ENCODE measurements at places on chromosomes 1 and 21.

- DNase-seq: peak; percentile 74
Measured at GRCh38 chr1:78651241-78651640, 1.6 kb downstream of the IFI44 start.

- no peak for DNase-seq
Measured at GRCh38 chr21:22536509-22536908, 1538.3 kb downstream of the NCAM2 start.

DNA sequence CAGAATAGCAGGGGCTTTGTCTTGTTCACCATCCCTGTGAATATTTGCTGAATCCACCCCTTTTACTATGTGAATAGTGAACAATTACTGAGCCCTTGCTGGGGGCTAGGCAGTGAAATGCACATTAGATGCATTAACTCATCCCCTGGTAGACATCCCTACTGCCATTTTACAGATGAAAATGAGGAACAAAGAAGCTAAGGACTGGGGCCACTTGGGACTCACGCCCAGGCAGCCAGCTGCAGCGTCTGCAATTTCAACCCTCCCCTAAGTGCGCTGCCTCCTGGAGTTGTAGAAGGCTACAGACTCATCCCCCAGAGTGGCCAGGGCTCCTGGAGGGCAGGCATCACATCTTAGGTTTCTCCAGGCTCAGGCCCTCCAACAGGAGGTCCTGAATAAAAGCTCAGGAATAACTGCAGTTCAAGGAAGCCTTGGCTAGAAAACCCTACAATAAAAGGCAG, 31.6 kb downstream of the CAPZB start:
- DNase-seq: no peak

DNA sequence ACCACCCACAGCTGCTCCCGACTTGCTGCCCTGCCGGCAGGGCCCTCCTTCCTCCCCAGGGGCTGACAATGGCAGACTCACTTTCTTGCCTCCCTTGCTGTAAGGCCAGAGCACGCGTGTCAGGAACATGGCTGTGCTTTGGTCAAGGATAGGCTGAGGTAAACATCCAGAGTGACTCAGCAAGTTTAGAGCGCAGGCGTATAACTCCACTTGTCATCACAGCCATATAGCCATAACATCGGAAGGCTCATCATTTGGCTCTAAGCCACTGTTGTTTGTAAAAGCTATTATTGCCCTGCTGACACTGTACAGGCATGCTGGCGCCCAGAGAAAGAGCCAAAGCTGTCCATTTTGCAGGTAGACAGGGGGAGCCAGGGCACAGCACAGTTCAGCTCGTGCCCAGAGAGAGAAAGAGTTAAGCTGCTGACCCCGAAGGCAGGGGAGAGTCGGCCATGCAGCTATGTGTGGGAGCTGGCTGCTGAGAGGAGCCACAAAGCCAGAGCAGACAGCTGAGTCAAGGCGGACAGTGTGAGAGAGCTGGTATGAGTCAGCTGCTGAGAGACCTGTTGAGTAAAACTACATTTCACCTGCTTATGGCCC, 60.6 kb downstream of the GNG4 start:
- peak; percentile 4 for DNase-seq

- DNase-seq: no peak
Measured at GRCh38 chr1:14495381-14495780, 103.1 kb upstream of the KAZN start.

- DNase-seq: no peak
Measured at GRCh38 chr1:244968881-244969280, 104.5 kb upstream of the HNRNPU start.

DNA sequence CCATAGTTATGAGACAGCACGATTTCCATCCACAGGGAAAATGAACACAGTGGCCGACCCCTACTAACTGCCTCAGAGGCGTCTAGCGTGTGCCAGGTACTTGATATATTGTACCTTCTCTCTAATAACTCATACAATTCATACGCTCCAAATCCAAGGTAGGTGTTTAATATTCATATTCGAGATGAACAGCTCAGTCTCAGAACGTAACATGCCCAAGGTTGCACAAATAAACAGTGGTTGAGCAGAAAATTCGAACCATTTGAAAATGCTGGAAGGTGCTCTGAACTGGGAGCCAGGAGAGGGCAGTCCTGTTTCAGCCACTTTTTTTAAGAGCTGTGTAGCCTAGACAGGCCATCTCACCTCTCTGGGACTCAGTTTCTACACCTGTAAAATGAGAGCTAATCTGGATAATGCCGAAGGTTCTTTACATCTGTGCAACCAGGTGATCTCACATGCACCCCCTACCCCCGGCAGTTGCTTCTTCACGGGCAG, 7.9 kb downstream of the SLC45A3 start:
- DNase-seq: no peak

- DNase-seq: peak; percentile 48
Measured at GRCh38 chr1:240173836-240174235, 82.2 kb downstream of the FMN2 start.

GRCh38 chr1:244047621-244048255, 3.3 kb upstream of the ZBTB18 start:
- DNase-seq: no peak

DNA sequence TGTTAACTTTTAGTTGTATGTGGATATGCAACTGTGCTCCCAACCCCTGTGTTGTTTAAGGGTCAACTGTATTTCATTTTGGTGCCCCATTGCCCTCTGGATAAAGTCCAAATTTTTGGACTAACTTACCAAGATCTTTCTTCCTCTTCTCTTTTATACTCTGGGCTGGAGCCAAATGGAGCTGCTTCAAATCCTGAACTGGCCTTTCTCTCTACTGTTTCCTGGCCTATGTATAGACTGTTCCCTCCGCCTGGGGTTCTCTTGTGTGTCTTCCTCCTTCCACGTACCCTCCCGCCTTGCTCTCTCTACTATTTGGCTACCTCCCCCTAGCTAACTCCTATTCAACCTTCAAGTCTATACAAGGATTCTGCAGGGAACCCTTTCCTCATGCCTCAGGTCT, 8.4 kb upstream of the CDC14A start:
- DNase-seq: no peak

- DNase-seq: no peak
Measured at GRCh38 chr1:114131526-114132220, 22.0 kb downstream of the SYT6 start.

DNA sequence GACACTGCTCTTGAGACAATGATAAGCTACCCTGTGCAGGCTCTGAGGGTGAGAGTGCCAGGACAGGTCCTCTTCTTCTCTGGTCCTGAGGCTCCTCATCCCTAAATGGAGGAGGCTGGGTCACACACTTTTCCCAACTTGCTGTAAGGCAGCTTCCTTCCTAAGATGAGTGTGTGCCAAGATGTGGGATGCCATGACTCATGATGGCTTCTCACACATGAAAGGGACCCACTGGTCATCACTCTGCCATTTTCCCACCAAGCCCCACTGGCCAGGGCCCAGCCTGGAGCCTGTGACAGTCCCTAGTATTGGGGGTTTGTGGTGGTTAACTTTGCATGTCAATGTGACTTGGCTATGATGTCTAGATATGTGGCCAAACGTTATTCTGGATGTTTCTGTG, 54.4 kb downstream of the CNIH3 start:
- DNase-seq: no peak

DNA sequence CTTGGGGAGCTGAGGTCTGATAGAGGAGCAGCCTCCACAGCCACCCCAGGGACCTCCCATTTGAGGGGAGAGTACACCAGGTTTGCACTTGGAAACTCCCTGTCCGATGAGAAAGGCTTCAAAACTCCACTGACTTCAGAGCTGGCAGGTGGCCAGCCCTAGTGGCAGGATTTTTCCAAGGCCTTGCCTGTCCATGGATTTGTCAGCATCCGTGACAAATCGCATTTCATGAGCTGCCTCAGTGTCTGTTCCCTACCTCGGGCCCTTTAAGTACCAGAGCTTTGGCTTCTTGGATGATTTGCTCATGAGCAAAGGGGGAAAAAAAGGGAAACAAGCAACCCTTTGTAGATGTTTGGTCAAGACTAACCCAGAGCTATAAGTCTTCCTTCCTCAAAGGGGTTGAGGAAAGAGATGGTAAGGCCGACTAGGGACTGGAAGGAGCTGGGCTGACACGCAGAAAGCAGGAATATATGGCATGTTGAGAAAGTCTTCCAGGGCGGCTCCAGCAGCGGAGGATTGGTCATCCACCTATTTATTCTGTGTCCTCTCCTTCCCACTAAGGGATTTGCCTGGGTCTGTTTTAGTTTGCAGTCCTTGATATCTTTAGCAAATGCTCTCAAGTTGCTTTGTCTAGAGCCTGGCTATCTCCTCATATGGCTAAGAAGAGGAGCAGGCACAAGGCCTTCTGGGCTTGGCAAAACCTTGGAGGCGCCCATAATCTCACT, 2.7 kb upstream of the HSPG2 start:
- peak; percentile 98 for DNase-seq

DNA sequence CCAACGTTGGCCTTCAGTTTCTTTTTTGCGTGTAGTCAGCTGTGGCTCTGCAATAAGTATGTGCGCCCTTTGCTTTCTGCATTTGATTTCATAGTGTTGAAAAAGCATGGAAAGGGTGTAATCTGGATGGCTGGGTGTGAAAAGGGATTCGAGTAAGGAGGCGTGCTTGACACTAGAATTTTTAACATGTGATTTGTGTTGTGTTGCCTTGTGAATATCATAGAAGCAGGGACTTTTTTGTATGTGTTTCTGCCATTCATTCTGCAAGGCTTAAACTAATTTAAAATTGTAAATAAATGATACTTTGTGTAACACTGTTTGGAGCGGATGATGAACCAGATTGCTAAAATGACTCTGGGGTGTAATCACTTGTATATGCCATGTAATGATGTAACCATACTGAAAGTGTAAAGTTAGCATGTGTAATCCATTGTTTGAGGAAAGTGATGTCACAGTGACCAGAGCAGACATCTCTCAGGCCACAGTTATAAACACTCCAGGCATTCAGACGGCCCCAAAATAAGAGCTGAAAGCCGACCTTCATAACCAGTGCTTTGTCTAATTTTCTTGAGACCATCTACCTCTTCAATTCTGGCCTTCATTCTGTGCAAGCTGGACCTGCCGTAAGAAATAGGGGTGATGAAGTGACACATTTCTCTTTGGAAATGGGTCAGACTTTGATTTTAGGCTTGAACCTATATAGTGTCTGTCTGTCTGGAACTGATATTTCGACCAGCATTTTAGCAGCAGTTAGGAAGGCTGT, 618 bp downstream of the SH3BGR start:
- peak; percentile 71 for DNase-seq

GRCh38 chr1:85359874-85360721, 83.7 kb upstream of the BCL10 start:
- DNase-seq: peak; percentile 32

DNA sequence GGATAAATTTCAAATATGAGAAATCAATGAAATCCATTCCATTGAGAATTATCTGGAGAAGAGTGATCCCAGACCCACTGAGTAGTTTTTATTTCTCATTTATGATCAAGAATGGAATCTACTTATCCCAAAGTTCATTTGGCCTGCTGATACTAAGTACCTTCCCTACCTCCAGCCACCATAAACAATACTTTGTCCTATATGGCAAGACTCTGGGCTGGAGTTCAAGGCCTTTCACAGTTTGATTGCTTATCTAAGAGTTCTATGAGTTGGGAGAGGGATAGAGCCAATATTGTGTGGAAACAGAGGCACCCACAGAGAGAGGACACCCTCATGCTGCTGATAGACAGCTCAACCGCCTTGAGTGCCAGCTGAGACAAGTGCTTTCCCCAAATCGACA, 5.1 kb downstream of the PDZK1 start:
- DNase-seq: no peak

GRCh38 chr1:234955107-234955731, 173.4 kb downstream of the TOMM20 start:
- DNase-seq: peak; percentile 32

DNA sequence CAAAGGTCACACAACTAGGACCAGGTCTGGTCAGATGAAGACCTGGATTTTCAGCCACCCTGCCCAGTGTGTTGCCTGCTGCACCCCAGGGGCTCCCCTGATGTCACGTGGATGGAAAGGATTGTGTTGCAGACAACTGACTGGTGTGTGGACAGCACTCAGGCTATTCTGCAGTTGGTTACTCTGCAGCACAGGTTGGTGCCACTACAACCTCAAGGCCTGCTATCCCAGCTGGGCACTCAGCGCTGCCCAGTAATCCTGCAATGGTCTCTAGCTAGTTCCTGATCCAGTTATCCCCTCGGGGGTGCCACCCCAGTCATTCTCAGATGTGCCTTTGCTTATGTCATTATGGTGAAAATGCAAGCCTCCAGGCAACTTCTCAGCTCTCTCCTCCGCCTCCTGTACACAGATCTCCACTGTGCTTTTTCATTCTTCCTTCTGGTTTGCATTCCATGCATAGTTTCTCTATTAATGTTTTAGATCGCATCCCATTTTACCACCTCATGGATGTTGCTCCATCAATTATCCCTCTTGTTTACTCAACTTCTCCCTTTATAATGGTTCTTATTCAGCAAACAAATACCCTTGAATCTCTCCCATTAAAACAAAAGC, 503.2 kb upstream of the CAMK1G start:
- DNase-seq: peak; percentile 59

- DNase-seq: peak; percentile 61
Measured at GRCh38 chr1:7070389-7071029, 285.3 kb downstream of the CAMTA1 start.

DNA sequence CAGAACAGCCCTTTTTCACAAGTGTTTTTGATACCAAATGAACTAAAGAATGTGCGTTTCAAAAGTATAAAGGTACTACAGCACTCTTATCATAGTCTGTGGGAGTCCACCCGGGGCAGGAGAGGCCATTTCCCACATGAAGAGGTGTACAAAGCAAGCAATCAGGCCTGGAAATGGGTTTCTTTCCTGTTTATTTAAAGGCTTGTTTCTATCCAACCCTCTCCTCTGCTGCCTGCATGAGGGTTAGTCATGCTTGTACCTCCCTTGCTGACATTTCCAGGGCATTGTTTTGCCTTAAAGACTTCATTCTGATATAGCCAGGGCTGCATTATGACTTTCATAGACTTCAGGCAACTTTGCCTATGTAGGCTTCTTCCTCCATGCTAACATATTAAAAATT, 11.6 kb downstream of the SELP start:
- DNase-seq: no peak
